Cerebellum (tissue), 4 donors: ENCODE measurements at places on chromosomes 13 and 19.

GRCh38 chr13:106361621-106362020, 173.8 kb downstream of the EFNB2 start:
- DNase-seq = no peak

- no peak for DNase-seq
These were observed 1653.4 kb downstream of the SLITRK5 start for GRCh38 chr13:89324582-89324981.

GRCh38 chr13:111187960-111188541, 72.9 kb downstream of the ARHGEF7 start:
- peak; percentile 54 for DNase-seq

DNA sequence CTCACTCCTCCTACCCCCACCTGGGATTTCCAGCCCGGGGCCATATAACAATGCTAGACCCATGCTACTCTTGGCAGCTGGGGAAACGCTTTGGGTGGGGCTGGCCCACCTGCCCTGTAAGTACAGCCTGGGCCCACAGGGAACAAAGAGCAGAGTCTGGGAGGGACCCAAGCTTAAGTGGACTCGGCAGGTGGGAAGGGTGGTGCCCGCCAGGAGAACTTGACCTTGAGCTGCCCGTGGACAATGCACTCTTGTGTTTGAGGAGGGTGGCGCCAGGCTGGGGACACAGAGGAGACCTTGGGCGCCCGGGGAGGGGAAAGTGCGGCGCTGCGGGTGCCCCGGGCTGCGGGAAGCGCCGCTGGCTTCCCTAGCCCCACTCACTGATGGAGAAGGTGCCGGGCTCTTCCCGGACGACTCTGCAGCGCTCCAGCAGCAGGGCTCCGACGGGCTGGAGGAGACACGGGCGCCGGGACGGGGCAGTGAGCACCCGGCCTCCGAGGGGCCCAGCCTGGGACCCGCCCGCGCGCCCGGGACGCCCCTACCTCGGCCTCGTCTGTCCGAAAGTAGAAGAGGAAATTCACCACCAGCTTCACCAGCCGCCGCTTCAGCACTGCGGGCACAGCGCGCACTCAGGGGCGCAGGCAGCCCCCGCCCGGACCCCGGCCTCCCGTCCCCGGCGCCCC, 607 bp downstream of the PLEKHJ1 start:
- DNase-seq = no peak

DNA sequence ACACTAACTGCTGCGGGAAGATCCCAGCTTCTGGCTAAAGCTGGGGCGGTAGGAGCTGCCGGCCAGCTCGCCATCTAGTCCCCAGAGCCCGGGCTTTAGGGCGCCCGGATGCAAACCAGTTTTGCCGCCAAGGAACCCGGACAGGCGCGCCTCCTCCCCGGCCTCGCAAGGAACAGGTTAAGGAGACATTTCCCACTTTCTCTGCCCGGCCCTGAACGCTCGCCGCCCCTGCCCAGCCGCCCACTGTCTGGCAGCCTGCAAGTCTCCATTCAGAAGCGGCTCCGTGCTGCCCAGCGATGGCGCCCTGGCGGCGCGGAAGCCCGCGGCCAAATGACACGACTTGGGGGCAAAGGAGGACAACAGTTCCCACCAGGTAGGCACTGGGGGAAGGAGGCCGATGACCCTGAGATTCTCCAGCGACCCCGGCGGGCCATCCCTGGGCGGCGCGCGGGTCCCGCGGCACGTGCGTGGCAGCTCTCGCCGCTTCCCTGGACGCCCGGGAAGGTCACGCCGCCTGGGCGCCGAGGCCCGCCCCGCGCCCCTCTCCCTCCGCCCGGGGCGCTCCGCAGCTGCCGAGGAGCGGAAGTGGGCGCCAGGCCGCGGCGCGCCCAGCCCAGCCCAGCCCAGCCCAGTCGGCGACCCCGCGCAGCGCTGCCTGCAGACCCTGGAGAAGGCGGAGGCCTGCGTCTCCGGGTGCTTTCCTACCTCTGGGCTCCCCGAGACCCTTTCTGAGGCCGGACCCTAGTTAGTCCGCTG, 42.2 kb upstream of the HNRNPA1L2 start:
- peak; percentile 39 for DNase-seq
